Fibroblast of skin of right biceps (primary cell): ENCODE measurements at places on chromosomes 3 and 15.

GRCh38 chr3:75101329-75102147 is 487.1 kb upstream of the CNTN3 start:
- no peak for DNase-seq

GRCh38 chr15:59177317-59177660 is 29.4 kb upstream of the LDHAL6B start:
- no peak for DNase-seq

DNA sequence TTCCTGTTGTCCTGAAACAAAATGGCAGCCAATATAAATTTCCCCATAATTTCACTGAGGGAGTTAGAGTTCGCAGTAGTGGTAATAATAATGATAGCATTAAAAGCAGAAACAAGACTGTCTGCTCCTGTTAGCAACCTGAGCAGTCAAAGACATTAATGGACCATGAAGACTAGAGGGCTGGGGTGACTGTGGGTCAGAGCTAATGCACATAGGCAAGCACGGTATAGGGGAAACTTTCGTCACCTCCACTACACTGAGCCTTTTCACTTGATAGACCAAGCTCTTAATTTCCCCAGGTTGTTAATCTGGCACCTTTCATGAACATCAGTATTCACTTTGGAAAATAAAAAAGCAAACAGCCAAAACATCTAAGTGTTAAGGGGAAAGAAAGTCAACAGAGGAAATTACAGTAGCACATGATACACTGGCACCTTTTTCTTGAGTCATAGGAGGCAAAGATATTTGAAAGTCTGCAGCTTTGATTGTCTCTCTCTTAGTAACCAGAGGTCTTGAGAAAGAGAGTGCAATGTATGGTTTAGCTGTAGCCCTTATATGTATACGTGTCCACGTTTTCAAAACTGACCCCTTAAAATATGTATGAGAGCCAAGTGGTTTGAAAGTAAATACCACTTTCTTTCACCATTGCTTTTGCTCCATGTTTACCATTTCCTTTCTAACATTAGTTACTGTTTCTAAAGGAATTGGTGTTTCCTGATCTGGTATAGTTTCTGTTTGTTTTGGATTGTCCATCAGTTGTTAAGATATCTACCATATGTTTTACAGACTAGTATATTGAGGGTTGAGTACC is 104.8 kb downstream of the FILIP1L start:
- no peak for DNase-seq

DNA sequence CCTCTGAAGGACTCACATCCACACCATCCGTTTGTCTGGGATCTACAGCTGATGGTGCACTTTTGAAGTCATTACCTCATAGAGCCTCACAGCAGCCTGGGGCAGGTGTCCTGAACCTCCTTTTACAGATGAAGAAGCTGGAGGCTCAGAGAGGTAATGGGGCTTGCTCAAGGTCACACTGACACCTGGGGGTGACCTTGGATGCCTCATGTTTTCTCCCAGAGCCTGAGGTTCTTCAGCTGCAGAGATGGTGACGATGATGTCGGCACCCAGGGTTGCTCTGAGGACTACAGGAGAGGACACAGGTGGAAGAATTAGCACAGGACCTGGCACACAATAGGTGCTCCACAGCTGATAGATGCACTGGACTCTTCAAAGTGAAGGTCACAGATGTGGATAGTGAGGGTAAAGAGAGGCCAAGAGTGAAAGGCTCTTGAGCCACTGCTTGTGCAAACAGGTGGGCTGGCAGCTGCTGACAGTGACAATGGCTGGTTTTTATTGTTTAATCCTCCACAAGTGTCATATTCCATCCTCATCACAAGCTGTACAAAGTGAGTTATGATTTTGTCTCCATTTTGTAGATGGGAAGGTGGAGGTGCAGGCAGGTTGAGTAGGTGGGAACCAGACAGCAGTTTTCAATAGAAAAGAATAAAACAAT is 17.4 kb upstream of the ATP2B2 start:
- DNase-seq, result no peak

GRCh38 chr3:183799461-183799860 is 25.9 kb downstream of the MAP6D1 start:
- no peak for DNase-seq
